Activated CD8-positive, alpha-beta memory T cell treated with anti-CD3 and anti-CD28 coated beads for 1 hour (primary cell): ENCODE measurements at places on chromosomes 7 and 10.

DNA sequence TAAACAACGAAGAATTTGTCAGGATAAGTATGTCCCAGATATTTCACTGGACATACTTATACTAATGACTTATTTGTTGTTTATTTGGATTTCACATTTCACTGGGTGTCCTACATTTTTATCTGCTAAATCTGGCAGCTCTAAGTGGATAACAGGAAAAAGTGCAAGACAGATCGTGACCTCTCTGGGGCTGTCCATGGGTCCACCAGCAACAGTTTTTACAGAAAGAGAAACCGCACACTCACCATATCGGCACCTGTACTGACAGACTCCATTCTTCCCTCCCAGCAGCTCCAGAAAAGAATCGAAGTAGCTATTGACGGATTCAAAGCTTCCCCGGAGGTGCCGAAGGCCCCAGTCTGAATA, 393 bp downstream of the PLA2G12B start:
- no peak for DNase-seq

GRCh38 chr10:44473146-44473545, 88.2 kb upstream of the CXCL12 start:
- DNase-seq = no peak

GRCh38 chr7:153934048-153934447, 118.2 kb upstream of the DPP6 start:
- no peak for DNase-seq

DNA sequence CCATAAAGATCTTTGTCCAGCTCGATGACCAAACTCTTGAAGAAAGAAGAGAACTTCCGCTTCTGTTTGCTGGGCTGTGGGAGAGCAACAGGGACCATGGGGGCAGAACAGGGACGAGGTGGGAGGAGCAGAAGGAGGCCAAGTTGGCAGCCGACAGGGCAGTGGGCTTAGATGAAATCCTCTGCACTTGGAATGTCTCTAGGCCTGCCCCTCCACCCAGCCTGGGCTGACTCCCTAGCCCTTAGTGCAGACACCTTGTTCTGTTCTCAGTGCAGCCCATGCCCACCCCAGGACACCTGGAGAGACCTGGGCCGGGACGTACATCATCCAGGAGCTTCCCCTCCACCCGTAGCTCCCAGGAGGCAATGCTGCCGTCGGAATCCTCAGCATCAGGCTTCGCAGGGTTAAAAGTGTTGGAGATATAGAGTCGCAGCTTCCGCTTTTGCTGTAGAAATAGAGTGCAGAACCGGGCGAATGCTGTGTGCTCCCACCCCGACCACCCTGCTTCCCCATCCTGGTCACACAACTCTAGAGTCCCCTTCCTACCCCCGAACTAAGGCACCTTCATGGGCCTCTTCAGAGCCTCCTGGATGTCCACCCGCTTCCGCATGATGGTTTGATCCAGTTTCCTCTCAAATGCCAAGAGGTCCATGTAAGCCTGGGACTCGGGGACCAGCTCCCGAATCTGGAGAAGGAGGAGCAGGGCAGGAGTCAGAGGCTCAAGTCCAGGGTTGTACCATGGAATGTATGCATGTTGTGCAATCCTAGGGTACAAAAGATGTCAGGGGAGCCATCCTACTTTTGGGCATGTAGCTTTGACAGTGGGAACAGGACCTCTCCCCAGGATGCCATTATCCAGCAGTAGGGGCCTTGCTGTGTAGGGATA, 6.1 kb downstream of the SMARCD3 start:
- no peak for DNase-seq

DNA sequence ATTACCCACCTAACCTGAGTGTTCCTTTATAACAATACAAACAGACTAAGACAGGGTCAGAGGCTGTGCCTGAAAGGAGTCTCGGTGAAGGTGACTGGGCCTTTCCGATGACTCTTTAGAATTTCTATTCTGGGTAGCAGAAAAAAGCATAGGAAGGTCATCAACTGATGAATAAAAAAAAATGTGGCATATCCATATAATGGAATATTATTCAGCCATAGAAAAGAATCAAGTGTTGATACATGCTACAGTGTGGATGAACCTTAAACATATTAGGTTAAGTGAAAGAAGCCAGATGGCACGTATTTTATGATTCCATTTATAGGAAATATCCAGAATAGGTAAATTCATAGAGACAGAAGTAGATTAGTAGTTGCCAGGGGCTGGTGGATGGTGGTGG, 83.4 kb downstream of the LRMDA start:
- no peak for DNase-seq
